Left lung (tissue), 14 donors: ENCODE measurements at places on chromosomes 7 and 10.
A peak's percentile ranks its signal among the peaks of the same experiment; 100 is the strongest.

DNA sequence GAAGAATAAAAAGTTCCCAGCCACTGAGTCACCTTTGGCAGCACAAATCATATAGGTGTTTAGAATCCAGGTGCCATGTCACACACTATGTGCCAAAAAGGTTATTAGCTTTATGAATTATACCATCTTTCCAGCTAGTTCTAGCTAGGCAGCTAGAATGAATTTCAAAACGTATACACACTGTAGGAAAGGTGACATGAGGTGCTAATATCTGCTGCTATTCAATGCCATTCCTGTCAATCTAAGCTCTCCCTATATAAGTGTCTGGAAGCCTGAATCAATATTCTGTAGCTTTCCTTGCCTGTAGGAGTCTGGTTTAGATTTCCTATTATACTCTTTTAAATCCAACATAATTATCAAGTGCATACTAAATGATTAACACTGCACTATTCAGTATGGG lies 868.6 kb downstream of the GATA3 start:
- H3K27ac ChIP-seq, result no peak overlapping the region
- no peak overlapping the region for H3K4me3 ChIP-seq
- H3K4me1 ChIP-seq, result no peaks in the 10 kb centered on the region
- no peak for DNase-seq
- no peaks in the 10 kb centered on the region for H3K36me3 ChIP-seq
- no peaks in the 10 kb centered on the region for H3K27me3 ChIP-seq

GRCh38 chr7:70353330-70353945 lies 755.2 kb downstream of the AUTS2 start:
- no peak overlapping the region for H3K27ac ChIP-seq
- no peaks in the 10 kb centered on the region for H3K36me3 ChIP-seq
- no peaks in the 10 kb centered on the region for H3K4me1 ChIP-seq
- H3K4me3 ChIP-seq, result no peak overlapping the region

GRCh38 chr7:125059861-125060456 lies 130.3 kb upstream of the POT1 start:
- no peak overlapping the region for H3K4me3 ChIP-seq
- no peaks in the 10 kb centered on the region for H3K27me3 ChIP-seq
- no peak overlapping the region for H3K27ac ChIP-seq
- H3K36me3 ChIP-seq, result no peaks in the 10 kb centered on the region
- DNase-seq, result no peak

DNA sequence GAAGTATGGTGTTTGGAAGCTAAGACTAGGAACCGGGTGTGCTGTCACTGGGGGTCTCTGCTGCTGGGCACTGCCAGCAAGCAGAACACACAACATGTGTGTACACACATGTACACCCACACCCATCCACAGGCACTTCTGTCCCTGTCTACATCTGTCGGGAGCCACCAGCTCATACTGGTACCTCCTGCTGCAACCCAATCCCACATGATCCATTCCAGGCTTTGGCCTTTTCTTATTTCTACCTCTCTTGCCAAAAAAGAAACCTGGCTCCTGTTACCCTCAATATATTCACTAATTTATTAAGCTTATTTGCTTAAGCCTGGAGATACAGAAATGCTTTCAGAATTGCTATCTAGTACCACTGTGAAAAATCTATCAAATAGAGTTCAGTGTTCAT lies 246.0 kb downstream of the DIP2C start:
- H3K4me1 ChIP-seq, result no peaks in the 10 kb centered on the region
- no peak overlapping the region for H3K4me3 ChIP-seq

- no peak for DNase-seq
- no peak overlapping the region for H3K4me3 ChIP-seq
- no peaks in the 10 kb centered on the region for H3K27me3 ChIP-seq
- H3K27ac ChIP-seq, result no peak overlapping the region
- no peaks in the 10 kb centered on the region for H3K36me3 ChIP-seq
Measured at GRCh38 chr7:683526-684205, 42.8 kb upstream of the DNAAF5 start.

DNA sequence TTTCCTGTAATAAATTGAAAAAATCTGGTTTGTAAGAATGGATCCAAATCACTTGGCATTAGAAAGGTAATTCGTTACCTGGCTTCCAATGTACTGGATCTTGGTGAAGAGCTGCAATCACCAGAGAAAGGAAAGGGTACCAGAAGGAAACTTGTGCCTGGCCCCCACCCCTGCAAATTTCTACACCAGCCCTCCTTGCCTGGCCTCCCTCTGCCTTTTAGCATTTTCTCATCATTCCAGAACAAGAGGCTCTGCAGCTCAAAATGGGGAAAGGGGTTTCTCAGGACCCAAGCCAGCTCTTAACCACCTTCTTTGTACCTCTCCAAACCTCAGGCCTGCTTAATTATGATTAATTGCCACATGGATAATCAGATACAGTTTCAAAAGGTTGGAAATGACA lies 612.8 kb upstream of the MGMT start:
- H3K27ac ChIP-seq, result no peak overlapping the region
- H3K4me3 ChIP-seq, result no peak overlapping the region
- H3K27me3 ChIP-seq, result no peaks in the 10 kb centered on the region
- no peaks in the 10 kb centered on the region for H3K36me3 ChIP-seq
- peaks cover 9% of the 10 kb centered on the region for H3K4me1 ChIP-seq
- DNase-seq, result no peak

GRCh38 chr7:141144921-141145629 lies 71.2 kb downstream of the TMEM178B start:
- no peaks in the 10 kb centered on the region for H3K27me3 ChIP-seq
- H3K36me3 ChIP-seq, result no peaks in the 10 kb centered on the region
- no peak overlapping the region for H3K4me3 ChIP-seq

GRCh38 chr7:82087099-82087498 lies 317.3 kb upstream of the HGF start:
- H3K27me3 ChIP-seq, result no peaks in the 10 kb centered on the region
- no peaks in the 10 kb centered on the region for H3K36me3 ChIP-seq
- H3K4me1 ChIP-seq, result no peaks in the 10 kb centered on the region
- no peak overlapping the region for H3K4me3 ChIP-seq
- no peak overlapping the region for H3K27ac ChIP-seq
- no peak for DNase-seq

GRCh38 chr7:22732556-22733126 lies 5.6 kb downstream of the IL6 start:
- no peak overlapping the region for H3K4me3 ChIP-seq
- no peaks in the 10 kb centered on the region for H3K27me3 ChIP-seq
- no peaks in the 10 kb centered on the region for H3K36me3 ChIP-seq
- peaks cover 32% of the 10 kb centered on the region for H3K4me1 ChIP-seq
- no peak for DNase-seq

DNA sequence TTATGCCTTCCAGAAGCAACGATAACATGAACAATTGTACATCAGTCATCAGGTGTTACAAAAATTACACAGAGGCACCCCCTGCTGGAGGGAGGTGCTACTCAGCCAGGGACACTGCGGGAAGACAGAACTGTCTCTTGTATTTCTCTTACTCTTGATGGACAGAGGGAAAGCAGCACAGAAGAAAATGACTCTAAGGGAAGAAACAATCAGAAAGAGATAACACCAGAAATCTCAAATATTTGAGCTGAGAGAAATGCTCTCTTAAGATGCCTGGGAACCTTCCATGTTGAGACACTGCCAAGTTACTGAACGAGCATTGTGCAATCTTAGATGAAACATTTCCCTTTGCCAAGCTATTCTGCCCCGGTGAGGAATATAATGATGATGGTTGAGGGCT lies 227.6 kb upstream of the NPSR1 start:
- no peaks in the 10 kb centered on the region for H3K27me3 ChIP-seq
- H3K4me1 ChIP-seq, result no peaks in the 10 kb centered on the region
- H3K4me3 ChIP-seq, result no peak overlapping the region

- H3K27ac ChIP-seq, result no peak overlapping the region
- no peaks in the 10 kb centered on the region for H3K36me3 ChIP-seq
- no peaks in the 10 kb centered on the region for H3K4me1 ChIP-seq
- DNase-seq, result no peak
Measured at GRCh38 chr7:155681663-155682062, 37.2 kb downstream of the RBM33 start.

DNA sequence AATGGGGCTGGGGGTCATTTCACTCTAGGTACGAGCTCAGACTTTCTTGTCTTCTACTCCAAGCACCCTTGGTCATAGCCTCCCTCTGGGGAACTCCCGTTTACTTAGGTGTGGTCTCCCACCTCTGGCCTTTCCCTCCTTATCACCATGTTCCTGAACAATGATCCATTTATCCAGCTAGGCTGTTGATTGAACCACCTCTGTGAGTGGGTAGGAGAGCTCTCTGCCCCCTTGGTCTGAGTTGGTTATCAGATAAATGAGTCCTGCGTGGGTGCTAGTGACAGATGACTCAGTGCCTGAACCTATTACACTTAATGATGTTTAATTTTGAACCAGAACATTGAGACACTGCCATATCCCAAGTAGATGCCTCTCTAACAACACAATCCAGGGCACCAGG lies 9.4 kb downstream of the BLNK start:
- no peak overlapping the region for H3K4me3 ChIP-seq
- no peak for DNase-seq
- no peak overlapping the region for H3K27ac ChIP-seq

GRCh38 chr10:120553911-120554310 lies 96.9 kb downstream of the PLPP4 start:
- no peaks in the 10 kb centered on the region for H3K36me3 ChIP-seq
- H3K4me1 ChIP-seq, result no peaks in the 10 kb centered on the region

- no peaks in the 10 kb centered on the region for H3K36me3 ChIP-seq
- no peak overlapping the region for H3K4me3 ChIP-seq
- no peak overlapping the region for H3K27ac ChIP-seq
- no peaks in the 10 kb centered on the region for H3K4me1 ChIP-seq
Measured at GRCh38 chr10:43355749-43356371, 15.6 kb upstream of the FXYD4 start.

- H3K4me1 ChIP-seq, result peaks cover 4% of the 10 kb centered on the region
- peaks cover 14% of the 10 kb centered on the region for H3K27me3 ChIP-seq
- peak; percentile 80 for DNase-seq
- no peaks in the 10 kb centered on the region for H3K36me3 ChIP-seq
- no peak overlapping the region for H3K27ac ChIP-seq
Measured at GRCh38 chr7:30938435-30939316, 25.1 kb upstream of the GHRHR start.

- H3K4me1 ChIP-seq, result no peaks in the 10 kb centered on the region
- no peaks in the 10 kb centered on the region for H3K36me3 ChIP-seq
- no peaks in the 10 kb centered on the region for H3K27me3 ChIP-seq
Measured at GRCh38 chr10:34327184-34327583, 487.9 kb downstream of the PARD3 start.

- H3K4me1 ChIP-seq, result peaks cover 57% of the 10 kb centered on the region
- peak overlapping the region; percentile 87 for H3K4me3 ChIP-seq
- peak overlapping the region; percentile 91 for H3K27ac ChIP-seq
- no peak for DNase-seq
Measured at GRCh38 chr7:73521636-73522104, 423 bp downstream of the BAZ1B start.

GRCh38 chr10:103045961-103046360 lies 127.9 kb downstream of the CNNM2 start:
- H3K4me3 ChIP-seq, result no peak overlapping the region
- H3K27me3 ChIP-seq, result no peaks in the 10 kb centered on the region
- H3K4me1 ChIP-seq, result no peaks in the 10 kb centered on the region

DNA sequence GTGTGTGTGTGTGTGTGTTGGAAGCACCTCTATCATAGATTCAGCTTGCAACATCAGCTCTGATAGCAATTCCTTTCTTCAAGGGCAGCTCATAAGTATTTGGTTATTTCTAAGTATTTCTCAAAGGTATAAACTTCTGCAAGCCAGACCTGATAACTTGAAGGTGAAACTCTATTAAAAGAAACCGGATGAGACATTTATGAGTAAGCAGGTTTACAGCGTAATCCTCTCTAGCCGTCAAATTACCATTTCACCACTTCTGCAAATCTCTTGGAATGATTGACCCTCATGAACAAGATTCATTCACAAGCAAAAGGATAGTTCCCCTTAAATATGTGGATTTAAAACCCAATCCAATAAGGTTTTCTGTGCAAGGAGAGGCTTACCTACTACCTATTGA lies 23.1 kb downstream of the PDE1C start:
- no peak for DNase-seq
- no peak overlapping the region for H3K27ac ChIP-seq
- no peaks in the 10 kb centered on the region for H3K27me3 ChIP-seq

DNA sequence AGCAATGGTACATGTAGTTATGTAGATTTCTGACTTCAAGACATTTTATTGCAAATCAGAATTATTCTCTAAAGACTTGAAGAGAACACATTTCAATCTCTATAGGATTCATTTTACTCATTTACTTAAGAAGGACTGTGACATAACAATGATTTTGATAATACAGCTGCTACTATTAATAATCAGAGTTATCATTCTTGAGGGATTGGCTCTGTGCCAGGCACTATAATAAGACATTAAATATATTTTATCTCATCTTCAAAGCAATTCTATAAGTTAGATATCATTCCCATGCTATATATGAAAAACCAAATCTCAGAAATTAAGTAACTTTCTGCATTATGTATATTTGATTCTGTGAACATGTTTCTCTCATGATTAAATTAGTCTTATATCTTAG lies 103.7 kb upstream of the CALCR start:
- no peak overlapping the region for H3K4me3 ChIP-seq
- H3K36me3 ChIP-seq, result no peaks in the 10 kb centered on the region
- no peaks in the 10 kb centered on the region for H3K4me1 ChIP-seq
- no peak overlapping the region for H3K27ac ChIP-seq

DNA sequence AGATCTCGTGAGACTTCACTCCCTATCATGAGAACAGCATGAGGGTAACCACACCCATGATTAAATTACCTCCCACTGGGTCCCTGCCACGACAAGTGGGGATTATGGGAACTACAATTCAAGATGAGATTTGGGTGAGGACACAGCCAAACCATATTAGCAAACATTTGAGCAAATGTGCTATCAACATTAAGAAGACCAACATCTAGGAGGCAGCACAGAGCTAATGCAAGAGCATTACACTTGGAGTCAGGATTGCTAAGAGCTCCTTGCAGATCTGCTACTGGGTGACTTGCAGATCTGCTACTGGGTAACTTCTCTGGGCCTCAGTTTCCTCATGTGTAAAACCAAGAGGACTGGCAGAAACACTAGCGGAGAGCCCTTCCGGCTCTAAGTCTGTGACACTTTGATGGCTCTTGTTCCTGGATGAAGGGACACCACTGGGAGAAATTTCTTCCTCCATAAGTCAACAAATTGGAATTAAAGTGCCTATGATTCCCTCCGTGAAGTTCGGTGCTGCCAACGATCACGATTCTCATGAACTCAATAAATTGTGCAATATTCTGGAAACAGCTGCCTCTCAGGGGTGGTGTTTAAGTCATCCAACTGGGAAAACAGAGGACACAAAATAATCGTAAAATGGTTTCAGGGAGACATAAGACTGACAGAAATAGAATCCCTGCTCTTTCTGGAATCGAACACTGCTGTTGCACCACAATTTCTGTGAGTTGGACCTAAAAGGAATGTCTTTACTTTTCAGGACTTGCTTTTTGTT lies 115.8 kb upstream of the ITGB1 start:
- H3K4me1 ChIP-seq, result no peaks in the 10 kb centered on the region
- peak; percentile 25 for DNase-seq
- H3K36me3 ChIP-seq, result no peaks in the 10 kb centered on the region
- no peaks in the 10 kb centered on the region for H3K27me3 ChIP-seq
- no peak overlapping the region for H3K27ac ChIP-seq

GRCh38 chr10:97408496-97408992 lies 7.4 kb upstream of the RRP12 start:
- peak overlapping the region; percentile 6 for H3K27ac ChIP-seq
- H3K27me3 ChIP-seq, result no peaks in the 10 kb centered on the region
- H3K4me3 ChIP-seq, result no peak overlapping the region
- no peaks in the 10 kb centered on the region for H3K36me3 ChIP-seq
